ENCODE measurements at places on chromosomes 16 and 17. TPM values are rescaled to one million over a fixed set of nuclear protein-coding genes. Genes with fewer than 3 reads are reported as not detected.

DNA sequence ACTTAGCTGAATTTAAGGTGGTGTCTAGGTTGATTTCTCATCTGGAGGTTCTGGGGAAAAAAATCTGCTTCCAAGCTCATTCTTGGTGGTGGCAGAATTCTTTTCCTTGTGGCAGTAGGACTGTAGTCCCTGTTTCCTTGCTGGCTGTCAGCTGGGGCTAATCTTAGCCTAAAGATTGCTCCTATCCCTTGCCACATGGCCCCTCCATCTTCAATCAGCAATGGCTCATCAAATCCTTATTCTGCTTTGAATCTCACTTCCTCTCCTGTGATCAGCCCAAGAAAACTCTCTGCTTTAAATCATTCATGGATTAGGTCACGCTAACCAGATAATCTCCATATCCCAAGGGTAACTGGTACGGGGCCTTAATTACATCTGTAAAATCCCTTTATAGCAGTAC, 6.6 kb downstream of the FAM20A start:
- DNase-seq = no peak

The GCSH gene
- total RNA-seq = 4.6 TPM

DNA sequence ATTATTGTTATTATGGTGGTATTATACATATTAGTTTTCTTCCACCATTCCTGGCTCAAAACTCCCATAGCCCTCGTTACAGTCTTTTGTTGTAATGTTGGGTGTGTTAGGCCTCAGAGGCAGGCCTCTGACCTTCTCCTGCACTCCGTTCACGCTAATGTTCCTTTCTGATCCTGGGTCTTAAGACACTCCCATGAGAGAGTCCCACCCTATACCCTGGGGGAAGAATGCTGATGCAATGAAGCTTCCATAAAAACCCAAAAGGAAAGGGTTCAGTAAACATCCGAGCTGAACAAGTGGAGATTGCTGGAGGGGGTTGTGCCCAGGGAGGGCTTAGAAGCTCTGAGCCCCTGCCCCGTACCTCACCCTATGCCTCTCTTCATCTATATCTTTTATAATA, 141.3 kb upstream of the NETO2 start:
- no peak for DNase-seq

The CFAP119 gene
- total RNA-seq = 3.3 TPM

DNA sequence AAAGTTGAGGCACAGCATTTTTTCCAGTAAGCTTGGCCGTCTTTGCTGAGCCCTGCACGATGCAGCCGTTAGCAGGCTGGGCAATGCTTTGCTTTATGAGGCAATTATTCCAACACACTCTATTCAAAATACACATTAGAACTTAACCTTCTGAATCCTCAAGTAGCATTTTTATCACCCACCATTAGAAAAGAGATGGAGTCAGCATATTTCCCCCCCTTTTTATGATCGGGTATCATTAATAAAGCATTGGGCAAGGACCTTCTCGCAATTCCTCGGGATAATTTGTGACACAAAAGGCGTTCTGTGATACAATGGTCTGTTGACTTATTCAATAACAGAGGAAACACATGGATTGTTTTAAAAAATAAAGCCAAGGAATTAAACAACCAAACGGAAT, 374.5 kb upstream of the RBFOX1 start:
- no peak for DNase-seq

DNA sequence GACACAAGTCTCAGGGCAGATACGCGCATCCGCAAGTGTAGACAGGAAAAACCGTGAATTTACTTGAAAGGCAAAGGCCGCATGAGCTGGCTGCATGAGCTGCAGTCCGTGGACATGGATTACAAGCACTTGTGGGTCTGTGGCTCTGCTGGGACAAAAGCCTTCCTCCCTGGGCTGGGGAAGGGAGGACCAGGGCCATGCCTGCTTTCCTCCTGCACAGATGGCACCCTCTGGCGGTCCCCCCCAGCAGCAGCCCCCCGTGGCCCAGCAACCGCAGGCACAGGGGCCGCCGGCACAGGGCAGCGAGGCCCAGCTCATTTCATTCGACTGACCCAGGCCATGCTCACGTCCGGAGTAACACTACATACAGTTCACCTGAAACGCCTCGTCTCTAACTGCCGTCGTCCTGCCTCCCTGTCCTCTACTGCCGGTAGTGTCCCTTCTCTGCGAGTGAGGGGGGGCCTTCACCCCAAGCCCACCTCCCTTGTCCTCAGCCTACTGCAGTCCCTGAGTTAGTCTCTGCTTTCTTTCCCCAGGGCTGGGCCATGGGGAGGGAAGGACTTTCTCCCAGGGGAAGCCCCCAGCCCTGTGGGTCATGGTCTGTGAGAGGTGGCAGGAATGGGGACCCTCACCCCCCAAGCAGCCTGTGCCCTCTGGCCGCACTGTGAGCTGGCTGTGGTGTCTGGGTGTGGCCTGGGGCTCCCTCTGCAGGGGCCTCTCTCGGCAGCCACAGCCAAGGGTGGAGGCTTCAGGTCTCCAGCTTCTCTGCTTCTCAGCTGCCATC, 1.7 kb upstream of the MRPL12 start:
- DNase-seq = no peak

- no peak for DNase-seq
Measured at GRCh38 chr17:39277110-39277509, 51.4 kb upstream of the STAC2 start.

The TCAP gene
- 1.9 TPM for total RNA-seq

DNA sequence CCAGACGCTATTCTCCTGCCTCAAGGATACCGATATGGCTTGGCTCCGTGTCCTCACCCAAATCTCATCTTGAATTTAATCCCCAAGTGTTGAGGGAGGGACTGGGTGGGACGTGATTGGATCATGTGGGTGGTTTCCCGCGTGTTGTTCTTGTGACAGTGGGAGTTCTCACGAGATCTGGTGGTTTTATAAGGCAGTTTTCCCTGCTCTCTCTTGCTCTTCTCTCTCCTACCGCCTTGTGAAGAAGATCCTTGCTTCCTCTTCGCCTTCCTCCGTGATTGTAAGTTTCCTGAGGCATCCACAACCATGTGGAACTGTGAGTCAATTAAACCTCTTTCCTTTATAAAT, 43.9 kb upstream of the ZCCHC14 start:
- DNase-seq = no peak

- DNase-seq = no peak
Measured at GRCh38 chr16:75590920-75591843, 25.0 kb downstream of the GABARAPL2 start.

- no peak for DNase-seq
Measured at GRCh38 chr16:11252482-11252931, 3.5 kb downstream of the SOCS1 start.

DNA sequence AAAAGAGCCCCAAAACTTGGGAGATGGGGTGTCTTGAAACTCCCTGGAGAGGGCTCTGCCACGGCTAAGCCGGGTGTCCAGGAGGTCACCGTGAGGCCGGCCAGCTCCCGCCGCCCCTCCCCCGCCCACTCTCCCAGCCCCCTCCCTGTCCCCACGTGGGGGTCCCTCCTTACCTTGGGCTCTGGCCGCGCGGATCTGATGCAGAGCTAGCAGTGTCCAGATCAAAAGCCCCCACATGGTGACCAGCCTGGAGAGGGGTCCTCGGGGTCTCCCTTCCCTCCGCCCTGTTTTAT, 447 bp downstream of the SDK2 start:
- DNase-seq = no peak

The TVP23A gene
- 3.3 TPM for total RNA-seq

Data from Peyer's patch (tissue), 4 donors.